ENCODE measurements at places on chromosomes 4 and X.

GRCh38 chr4:183658362-183659028 lies 490 bp downstream of the RWDD4 start:
- no peak for DNase-seq

GRCh38 chr4:40749717-40750460 lies at the start of gene NSUN7:
Gene NSUN7, plus strand, starts transcription at chr4:40749955. Its CDS starts 739 bp downstream, at chr4:40750694.
- no peak for DNase-seq

GRCh38 chr4:93649828-93650227 lies 178.7 kb upstream of the ATOH1 start:
- no peak for DNase-seq

GRCh38 chr4:57163530-57164459 lies 53.6 kb upstream of the IGFBP7 start:
- peak; percentile 63 for DNase-seq

DNA sequence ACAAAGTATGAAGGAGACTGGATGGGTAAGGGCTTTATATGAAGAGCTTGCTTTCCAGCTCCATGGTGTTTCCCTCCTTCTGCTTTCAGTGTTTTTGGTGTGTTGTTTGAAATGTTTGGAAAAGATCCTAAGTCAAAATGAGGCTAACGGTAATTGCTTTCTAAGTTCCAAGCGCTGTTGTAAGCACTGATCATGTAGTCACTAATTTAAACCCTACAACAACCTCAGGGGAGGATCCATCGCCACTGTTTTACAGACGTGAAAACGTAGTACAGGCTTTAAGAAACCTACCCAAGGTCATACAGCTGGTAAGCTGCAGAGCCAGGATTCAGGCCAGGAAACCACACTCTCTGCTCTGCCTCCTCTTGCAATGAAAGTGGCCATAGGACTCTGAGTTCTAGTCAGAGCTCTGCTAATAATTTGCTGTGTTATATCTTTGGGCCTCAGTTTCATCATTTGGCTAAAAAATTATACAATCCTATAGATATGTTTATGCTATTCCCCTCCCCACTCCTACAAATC lies 102.9 kb upstream of the PGRMC2 start:
- DNase-seq = no peak

DNA sequence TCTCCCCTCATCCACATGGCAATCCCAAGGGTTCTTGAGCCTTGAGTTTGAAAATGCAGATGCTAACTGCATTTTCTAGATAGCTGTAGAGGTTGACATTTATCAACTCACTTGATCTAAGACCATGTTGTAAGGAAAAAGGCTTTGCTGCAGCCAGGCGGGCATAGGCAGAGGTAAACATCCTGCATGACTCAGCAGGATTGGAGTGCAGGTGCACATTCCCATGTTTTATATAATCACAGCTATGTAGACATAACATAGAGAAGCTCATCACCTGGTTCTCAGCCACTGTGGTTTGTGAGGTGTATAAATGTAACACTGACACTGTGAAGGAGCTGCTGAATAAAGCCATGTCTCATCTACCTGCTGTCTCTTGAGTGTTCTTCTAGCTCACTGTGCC lies 62.3 kb upstream of the PDE5A start:
- DNase-seq = no peak

- DNase-seq = no peak
These were observed 53.8 kb downstream of the ZNF827 start for GRCh38 chr4:145884775-145885174.
